Caco-2 (cell line): ENCODE measurements at places on chromosomes 13 and 19.

- DNase-seq, result no peak
Measured at GRCh38 chr13:48074006-48074405, 20.9 kb downstream of the MED4 start.

- DNase-seq, result no peak
Measured at GRCh38 chr13:30481241-30481760, 15.6 kb upstream of the HMGB1 start.

- DNase-seq, result no peak
Measured at GRCh38 chr19:989381-990081, 5.4 kb downstream of the WDR18 start.

DNA sequence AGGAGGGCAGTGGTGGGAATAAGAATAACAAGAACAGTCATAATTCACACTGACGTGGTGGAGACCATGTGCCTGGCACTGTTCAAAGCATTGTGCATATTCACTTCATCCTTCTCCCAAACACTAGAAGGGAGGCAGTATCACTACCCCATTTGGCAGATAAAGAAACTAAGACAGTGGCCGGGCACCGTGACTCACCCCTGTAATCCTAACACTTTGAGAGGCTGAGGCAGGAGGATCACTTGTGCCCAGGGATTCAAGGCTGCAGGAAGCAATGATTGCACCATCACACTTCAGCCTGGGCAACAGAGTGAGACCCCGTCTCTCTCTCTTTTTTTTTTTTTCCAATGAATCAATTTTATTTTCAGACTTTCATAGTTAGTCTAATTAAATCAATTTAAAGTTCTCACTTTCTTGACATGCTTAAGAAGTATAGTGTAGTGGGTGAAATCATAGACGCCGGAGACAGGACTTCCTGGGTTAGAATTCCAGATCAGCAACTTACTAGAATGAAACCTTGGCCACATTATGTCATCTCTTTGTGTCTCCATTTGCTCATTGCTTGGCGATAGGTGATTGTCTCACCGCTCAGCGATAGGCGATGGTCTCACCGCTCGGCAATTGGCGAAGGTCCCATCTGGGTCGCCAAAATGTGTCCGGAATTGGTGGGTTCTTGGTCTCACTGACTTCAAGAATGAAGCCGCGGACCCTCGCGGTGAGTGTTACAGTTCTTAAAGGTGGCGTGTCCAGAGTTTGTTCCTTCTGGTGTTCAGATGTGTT lies 5.3 kb upstream of the ATG4D start:
- no peak for DNase-seq

- no peak for DNase-seq
Measured at GRCh38 chr13:20738616-20739015, 35.1 kb downstream of the IL17D start.

- no peak for DNase-seq
Measured at GRCh38 chr13:22948421-22948820, 232.4 kb upstream of the SGCG start.

DNA sequence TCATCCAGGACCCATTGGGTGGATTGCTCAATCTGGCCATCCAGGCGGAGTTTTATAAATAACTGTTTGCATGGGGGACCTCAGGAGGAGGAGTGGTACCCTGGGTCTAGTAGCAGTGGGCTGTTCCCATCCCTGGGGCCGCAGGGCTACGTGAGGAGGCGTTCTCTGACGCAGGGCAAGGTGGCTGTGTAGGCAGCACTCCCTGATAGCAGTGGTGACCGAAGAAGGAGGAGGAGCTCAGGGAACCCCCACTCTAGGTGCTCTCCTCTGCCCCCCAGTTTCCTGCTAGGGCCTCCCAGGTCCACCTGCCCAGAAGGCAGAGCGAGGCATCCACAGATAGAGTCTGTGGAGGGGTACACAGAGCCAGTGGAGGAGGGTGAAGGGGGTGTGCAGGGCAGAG lies 64.1 kb downstream of the CCNE1 start:
- no peak for DNase-seq

- no peak for DNase-seq
Measured at GRCh38 chr19:38853214-38853613, 3.4 kb upstream of the HNRNPL start.

DNA sequence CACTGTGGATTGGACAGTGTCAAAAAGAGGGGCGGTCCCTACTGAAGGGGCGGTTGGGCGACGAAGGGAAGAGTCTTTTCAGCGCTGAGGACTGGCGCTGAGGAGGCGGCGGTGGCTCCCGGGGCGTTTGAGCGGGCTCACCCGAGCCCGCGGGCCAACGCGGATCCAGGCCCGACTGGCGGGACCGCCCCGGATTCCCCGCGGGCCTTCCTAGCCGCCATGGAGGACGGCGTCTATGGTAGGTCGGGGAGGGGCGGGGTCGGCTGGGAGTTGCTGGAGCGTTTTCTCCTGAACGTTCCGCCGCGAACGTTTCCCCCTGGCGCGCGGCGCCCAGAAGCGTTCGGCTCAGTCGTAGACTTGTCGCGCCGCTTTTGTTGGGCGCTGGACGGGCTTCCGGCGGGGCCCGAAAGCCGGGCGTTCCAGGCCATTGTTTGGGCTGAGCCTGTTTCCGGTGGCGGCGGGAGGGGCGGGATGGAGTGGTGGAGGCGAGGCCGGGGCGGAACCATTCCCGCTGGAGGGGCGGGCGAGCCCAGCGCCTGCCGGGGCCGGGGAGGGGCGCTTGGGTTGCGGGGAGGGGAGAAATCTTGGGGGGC lies at the start of gene CYTH2:
CYTH2 (plus strand) TSS at position 81 of the 593 bp plus-strand sequence; CDS start at position 220, 139 bp downstream.
- peak; percentile 91 for DNase-seq

DNA sequence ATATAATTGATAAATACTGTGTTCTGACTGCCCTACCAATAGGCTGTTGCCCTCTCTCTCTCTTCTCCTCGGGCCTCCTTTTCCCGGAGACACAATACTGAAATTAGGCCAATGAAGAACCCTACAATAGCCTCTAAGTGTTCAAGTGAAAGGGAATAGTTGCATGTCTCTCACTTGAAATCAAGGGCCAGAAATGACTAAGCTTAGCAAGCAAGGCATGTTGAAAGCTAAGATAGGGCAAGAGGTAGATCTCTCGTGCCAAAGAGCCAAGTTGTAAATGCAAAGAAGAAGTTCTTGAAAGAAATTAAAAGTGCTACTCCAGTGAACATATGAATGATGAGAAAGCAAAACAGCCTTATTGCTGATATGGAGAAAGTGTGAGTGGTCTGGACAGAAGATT lies 13.3 kb downstream of the KATNAL1 start:
- no peak for DNase-seq
